ENCODE measurements at places on chromosomes 11 and 22.
A peak's percentile ranks its signal among the peaks of the same experiment; 100 is the strongest.

DNA sequence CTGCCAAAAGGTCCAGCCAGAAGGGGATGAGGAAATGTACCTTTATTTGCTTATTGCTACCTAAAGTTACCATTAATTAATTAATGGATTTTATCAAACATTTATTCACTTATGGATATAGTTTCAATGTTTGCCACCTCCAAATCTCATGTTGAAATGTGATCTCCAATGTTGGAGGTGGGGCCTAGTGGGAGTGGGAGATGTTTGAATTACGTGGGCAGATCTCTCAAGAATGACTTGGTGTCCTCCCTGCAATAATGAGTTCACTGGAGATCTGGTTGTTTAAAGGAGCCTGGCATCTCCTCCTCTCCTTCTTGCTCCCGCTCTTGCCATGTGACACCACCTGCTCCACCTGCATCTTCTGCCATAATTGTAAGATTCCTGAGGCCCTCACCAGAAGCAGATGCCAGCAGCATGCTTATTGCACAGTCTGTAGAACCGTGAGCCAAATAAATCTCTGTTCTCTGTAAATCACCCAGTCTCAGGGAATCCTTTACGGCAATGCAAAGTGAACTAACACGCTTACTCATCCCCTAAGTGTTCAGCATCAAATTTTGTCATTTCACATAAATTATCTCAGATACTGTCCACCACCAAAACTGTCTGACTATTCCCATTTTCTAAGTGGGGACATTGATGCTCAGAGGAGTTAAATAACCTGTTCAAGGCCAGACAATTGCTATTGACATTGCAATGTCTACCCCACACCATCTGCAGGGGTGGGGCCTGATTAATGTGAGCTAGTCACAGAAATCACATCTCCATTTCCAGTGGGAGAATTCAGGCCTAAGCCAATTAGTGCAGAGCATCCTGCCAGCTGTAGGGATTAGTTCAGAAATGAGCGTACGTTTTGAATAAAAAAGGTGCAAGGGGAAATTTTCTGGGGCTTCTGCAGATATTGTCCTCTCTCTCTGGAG, 51.6 kb upstream of the SYN3 start:
- no peak for DNase-seq

- DNase-seq, result no peak
Observed at GRCh38 chr22:39707351-39707750, 136.8 kb downstream of the CACNA1I start.

GRCh38 chr11:115676206-115676605, 172.0 kb upstream of the CADM1 start:
- DNase-seq, result no peak

- DNase-seq, result no peak
Observed at GRCh38 chr22:45864959-45865476, 111.9 kb downstream of the WNT7B start.

DNA sequence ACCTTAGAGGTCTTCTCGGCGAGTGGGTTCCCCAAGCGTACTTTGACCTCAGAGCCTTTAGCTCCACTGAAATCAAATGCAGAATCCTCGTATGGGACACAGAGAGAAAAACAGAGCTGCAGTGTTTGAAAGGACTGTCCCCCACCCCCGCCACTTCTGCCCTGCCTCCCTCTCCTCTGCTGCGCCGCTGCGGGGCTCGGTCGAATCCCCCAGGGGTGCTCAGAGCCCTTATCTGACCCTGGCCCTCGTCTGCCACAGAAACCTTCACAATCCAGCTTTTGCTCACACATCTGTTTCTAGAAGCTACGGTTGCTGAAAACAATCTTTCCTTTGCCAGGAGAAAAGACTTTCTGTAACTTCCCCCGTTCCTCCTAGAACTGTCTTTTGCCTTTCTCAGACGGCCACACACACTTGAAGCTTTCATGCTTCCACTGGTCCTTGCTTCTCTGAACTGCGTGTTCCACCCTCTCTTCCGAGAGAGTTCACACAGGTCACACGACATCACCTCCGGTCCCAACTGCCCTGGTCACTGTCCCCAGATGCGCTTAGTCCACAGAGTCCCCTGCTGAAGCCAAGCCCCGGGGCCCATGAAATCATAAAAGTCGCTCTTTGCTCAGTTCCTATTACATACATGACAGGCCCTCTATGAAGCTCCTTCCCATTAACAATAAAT, 3.7 kb downstream of the SMIM35 start:
- DNase-seq, result no peak

- peak; percentile 68 for DNase-seq
Observed at GRCh38 chr22:38751422-38752346, 4.1 kb downstream of the SUN2 start.

- DNase-seq, result no peak
Observed at GRCh38 chr11:92342886-92343285, 118.3 kb downstream of the FAT3 start.

DNA sequence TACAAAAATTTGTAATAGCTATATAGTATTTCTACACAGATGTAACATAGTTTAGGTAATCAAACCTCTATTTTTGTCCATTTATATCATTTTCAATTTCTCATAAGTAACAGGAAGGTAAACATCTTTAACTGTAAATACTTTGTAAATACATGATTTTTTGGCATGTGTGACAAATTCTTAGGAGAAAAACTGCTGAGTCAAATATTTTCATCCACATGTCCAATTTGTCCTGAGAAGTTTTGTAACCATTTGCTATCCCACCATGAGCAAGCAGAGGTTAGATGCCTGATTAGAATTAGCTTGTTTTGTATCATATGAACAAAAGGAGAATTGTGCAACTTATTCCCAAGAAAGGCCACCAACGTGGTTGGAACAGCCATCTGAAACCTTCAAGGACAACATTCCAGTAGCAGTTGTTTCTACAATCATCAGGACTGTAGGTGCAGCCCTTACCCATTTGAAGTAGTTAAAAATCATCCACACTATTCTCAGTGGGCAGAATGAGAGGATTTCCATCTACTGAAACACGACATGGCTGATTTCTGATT, 139.6 kb upstream of the MPPED2 start:
- DNase-seq, result no peak

DNA sequence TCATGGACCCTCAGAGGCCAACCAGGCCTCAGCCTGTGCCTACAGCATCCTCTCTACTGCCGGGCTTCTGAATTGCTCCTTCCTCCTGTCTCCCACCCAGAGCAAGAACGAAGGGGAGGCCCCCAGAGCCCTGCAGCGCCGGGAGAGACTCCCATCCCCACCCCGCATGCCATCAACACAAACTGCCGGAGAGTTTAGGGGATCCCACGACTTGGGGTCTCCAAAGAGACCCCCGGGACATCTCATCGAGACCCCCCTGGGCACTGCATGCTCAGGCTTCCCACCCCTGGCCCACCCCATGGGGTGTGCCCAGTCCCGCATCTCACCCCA, 8.3 kb upstream of the CD81 start:
- no peak for DNase-seq

- no peak for DNase-seq
Observed at GRCh38 chr22:44229331-44229730, 48.6 kb downstream of the PARVG start.

DNA sequence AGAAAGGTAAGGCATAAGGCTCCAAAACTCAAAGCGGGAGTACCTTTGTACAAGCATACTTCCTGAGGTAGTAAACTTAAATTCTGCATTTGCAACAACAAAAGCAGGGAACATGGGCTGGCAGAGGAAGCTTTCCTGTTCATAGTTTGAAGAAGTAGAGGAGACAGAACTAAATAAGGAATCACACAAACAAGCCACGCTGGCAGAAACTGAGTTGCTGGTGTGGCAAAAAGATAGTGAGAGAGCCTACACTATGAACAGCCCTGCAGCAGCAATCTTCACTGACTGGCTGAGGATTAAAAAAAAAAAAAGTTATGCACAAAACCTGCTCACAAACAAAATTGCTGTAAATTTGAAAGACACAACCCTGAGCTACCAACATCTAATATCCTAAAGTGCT, 46.5 kb downstream of the FCHSD2 start:
- DNase-seq, result no peak

- no peak for DNase-seq
Observed at GRCh38 chr11:70508231-70508480, 109.8 kb downstream of the CTTN start.

GRCh38 chr11:55942785-55943392, 6.7 kb upstream of the OR5I1 start:
- no peak for DNase-seq

DNA sequence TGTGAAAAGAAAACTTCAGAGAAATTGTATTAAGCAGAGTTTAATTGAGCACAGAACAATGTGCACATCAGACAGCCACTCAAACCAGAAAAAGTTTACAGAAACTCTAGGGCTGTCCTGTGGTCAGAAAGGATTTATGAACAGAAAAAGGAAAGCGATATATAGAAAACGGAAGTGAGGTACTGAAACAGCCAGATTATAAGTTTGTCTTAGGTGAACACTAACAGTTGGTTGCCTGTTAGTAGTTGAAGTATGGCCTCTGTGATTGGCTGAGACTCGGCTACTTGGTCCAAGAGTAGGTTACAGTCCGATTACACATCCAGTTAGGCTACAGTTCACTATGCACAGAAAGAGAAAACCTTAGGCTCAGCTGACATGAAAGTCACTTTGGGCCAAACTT, 1232.5 kb upstream of the RAG2 start:
- no peak for DNase-seq

- no peak for DNase-seq
Observed at GRCh38 chr11:95702526-95702925, 87.1 kb downstream of the FAM76B start.

- no peak for DNase-seq
Observed at GRCh38 chr22:19525666-19526065, 1.5 kb upstream of the CLDN5 start.

DNA sequence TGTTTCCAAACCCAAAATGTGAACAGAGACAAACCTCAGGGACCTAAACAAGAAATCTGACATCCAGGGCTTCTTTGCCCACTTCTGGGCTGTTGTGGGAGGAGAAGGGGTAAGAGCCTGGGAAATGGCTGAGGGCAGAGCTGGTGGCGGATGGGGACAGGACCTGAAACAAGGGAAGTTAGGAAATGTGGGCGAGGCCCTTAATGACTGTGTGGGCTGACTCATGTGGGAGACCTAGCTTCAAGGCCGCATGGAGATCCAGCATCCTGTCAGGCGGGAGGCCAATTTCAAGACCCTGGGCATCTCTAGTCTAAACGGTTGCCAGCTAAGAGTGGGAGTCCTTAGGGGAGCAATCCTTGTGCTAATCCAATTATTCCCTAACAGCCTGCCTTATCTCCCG, 2.1 kb upstream of the OAF start:
- no peak for DNase-seq

GRCh38 chr22:29715240-29715639, 4.6 kb upstream of the CABP7 start:
- DNase-seq, result no peak

- no peak for DNase-seq
Observed at GRCh38 chr11:91946397-91946951, 278.1 kb upstream of the FAT3 start.

- no peak for DNase-seq
Observed at GRCh38 chr11:120867531-120867930, 156.4 kb upstream of the TBCEL start.

- DNase-seq, result no peak
Observed at GRCh38 chr11:15883455-15883920, 472.9 kb downstream of the SOX6 start.

DNA sequence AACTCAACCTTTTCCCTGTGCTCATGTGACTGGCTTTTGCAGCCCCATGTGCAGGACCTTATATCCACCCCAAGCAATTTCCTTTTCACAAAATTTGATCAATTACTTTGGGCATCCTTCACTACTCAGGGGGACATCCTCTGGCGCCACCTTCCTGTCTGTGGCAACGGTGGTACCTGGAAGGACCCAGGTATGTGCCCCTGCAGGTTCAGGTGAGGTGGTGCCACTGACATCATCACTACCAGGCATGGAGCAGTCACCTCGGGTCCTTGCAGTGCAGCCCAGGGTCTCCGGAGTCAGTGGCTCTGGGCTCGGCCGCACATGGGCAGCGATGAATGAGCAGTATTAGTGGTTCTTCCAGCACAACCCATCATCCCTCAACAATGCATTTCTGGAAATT, 37.7 kb upstream of the B3GAT1 start:
- DNase-seq, result no peak

- DNase-seq, result no peak
Observed at GRCh38 chr22:38163844-38164550, 17.6 kb downstream of the PLA2G6 start.

DNA sequence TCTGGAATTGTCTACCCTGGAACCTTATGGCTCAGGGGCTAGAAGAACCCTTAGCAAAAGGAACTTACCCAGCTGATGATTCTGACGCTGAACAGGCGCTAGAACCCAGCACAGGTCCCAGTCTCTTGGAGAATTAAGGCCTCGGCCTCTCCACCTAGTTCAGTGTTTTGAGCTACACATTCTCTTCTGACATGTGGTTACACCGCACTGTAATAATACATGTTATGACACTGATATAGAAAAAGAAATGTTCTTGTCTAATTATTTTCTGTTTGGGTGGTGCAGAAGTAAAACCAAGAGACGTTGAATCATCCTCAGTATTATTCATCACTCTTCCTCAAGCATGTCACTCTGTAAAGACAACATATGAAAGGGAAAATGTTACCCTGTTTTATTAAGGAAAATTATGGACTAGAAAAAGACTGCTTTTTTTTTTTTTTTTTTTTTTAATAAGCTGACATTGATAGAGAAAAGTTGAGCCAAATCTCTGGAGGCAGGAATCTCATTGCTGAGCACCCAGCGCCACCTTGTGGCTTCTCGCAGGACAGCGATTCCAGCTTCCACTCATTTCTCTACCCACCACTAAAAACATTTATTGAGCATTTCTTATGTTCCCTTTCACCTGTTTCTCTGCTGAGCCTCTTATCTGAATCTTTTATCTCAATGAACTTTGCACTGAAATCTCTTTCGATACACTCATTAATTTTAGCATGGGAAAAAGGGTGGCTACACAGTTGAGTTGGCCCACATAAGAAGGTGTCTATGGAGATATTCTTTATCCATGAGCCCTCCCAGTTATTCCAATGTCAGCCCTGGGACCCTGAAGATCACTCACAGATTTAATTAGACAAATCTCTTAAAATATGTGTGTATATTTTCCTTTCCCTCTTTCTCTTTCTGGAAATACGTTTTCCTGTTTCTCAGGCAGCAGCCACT, 12.6 kb upstream of the APLNR start:
- peak; percentile 43 for DNase-seq

DNA sequence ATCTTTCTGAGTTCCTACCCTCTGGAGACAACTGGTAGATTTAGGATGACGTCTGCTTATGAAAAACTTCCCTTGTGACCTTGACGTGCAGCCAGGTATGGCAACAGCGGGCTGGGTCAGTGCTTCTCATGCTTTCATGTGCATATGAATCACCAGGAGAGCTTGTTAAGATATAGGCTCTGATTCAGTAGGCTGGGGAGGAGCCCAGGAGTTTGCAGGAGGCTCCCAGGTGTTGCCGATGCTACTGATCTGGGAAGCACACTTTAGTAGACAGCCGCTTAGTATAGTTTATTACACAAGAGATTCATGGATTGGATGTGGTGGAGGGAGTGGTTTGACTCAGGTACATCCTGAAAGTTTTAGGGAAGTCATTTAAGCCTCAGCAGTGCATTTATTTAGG, 23.8 kb downstream of the DIXDC1 start:
- DNase-seq, result no peak

GRCh38 chr11:45282081-45282480, 4.1 kb downstream of the SYT13 start:
- DNase-seq, result no peak

GRCh38 chr11:121533601-121534000, 80.8 kb upstream of the SORL1-AS1 start:
- no peak for DNase-seq
